ENCODE measurements at places on chromosomes 13 and 19.
A peak's percentile ranks its signal among the peaks of the same experiment; 100 is the strongest.

DNA sequence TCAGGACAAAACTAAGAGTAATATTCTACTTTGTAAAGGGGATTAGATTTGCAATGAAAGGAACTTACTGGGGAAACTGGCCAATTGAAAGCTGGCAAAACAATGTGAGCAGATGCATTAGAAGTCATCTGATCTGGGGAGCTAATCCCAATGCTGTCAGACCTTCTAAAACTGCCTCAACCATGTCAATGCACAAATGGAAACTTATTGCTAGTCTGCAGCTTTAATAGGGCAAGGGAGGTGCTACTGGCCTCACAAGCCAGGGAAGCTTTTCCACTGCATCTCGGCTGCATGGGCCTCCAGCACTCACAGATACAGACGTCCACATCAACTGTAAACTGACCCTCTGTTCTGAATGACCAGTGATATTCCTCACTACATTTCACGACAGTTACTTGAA lies 154.2 kb downstream of the LHFPL6 start:
- DNase-seq, result no peak

GRCh38 chr13:75968103-75968838 lies 332.1 kb downstream of the LMO7 start:
- no peak for DNase-seq

DNA sequence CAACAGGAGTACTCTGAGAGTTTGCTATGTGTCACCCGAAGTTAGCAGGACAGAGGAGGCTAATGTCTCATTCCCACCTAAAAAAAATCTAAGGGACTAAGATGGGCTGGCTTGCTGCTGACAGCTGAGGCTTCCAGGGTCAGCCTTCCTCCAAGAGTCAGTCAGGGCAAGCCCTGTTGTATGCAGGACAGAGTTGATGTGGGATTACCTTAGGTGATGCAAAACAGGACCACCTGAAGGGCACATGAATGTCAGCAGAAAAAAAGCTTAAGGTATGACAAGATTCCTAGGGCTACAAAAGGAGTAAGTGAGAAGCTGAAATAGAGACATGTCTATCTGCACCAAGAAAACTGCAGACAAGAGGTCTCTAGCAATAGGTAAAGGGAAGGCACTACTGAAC lies 151.5 kb downstream of the NHLRC3 start:
- no peak for DNase-seq

- DNase-seq, result no peak
These were observed 109.5 kb upstream of the TSC22D1 start for GRCh38 chr13:44685641-44686040.

DNA sequence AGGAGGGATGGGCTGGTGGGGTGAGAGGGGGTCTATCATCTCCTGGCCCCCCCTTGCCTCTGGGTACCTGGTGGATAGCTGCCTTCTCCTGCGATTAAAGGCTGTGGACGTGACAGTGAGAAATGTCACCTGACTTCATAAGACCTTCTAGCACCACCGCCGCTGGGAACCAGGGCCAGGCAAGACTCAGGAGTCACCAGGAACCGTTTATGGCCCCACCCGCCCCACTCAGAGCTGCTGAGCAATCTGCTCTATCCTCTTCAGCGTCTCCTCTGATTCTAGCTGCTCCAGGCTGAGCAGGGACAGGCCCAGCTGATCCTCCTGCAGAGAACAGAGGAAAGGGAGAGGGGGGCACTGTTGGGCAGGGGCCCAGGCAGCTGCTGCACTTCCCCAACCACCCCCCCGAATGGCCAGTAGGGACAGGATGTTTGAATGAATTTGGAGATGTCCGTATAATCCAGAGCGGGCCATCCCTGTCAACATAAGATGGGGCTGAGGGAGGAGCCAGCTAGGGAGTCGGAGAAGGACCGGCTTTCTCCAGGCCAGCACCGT lies 10.9 kb downstream of the KLC3 start:
- DNase-seq, result no peak

GRCh38 chr13:45799451-45799850 lies 52.1 kb downstream of the SIAH3 start:
- DNase-seq, result no peak

GRCh38 chr13:102729560-102730270 lies 34.9 kb upstream of the METTL21C start:
- no peak for DNase-seq

DNA sequence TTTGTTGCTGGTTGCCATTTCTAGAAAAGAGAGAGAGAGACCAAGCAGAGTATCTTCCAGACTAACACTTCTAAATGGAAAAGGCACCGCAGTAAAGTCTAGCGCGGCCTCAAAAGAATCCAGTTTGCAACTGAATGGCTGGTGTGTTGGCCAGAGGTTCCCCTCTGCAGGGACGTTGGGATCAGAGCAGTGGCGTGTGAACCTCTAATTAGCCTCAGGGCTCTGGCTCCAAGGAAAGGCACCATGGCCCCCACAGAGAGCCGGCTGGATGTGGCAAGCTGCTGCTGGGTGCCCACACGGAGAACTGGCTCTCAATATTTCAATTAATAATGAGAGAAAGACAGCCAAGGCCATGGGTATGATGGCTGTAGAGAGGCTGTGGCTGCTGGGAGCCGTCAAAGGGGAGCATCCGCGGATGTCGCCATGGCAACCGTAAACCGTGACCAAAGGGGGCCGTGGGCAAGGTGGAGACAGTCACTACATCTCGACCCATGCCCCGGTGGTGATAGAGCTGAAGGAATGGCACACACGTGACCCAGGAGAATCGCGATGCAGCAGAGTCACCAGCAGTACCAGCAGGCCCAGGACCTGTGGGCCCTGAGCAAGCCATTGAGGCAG lies 9.5 kb downstream of the VSTM2B start:
- DNase-seq, result no peak

DNA sequence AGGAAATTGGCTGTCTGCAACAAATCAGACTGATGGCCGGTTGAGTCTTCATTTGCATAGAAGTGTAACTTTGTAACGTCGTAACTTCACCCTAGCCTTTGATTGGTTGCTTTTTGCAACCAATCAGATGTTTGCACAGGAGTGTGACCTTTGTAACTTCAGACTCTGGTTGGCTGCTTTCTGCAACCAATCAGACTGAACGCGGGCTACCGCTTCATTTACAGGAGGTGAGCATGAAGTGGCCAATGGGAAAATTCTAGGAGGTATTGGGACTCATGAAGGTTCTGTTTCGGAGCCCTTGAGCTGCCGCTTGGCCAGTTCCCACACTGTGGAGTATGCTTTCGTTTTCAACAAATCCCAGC lies 441 bp upstream of the ZNF559 start:
- DNase-seq, result no peak

GRCh38 chr19:18932216-18932841 lies 8.7 kb downstream of the HOMER3 start:
- peak; percentile 78 for DNase-seq

DNA sequence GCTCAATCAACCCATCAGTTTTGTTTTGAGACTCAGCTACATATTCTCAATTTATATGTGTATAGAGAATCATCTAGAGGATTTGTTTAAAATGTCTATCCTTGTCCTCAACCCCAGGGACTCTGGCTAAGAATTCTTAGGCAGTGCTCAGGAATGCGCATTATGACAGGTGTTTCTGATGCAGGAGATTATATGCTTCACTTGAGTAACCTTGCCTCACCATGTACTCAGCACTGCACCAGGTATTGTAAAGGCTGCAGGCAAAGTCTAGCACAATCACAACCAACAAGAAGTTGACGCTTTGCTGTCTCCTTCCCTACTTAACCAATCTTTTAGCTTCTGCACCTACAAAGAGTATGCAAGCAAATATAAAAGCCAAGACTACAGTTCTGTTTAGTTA lies 79.6 kb downstream of the LACC1 start:
- no peak for DNase-seq

- peak; percentile 11 for DNase-seq
These were observed 18.7 kb downstream of the CACNG7 start for GRCh38 chr19:53927739-53928138.

- no peak for DNase-seq
These were observed 31.2 kb upstream of the LRRC4B start for GRCh38 chr19:50599427-50599826.

- no peak for DNase-seq
These were observed 6.3 kb upstream of the IGSF23 start for GRCh38 chr19:44607049-44607448.

DNA sequence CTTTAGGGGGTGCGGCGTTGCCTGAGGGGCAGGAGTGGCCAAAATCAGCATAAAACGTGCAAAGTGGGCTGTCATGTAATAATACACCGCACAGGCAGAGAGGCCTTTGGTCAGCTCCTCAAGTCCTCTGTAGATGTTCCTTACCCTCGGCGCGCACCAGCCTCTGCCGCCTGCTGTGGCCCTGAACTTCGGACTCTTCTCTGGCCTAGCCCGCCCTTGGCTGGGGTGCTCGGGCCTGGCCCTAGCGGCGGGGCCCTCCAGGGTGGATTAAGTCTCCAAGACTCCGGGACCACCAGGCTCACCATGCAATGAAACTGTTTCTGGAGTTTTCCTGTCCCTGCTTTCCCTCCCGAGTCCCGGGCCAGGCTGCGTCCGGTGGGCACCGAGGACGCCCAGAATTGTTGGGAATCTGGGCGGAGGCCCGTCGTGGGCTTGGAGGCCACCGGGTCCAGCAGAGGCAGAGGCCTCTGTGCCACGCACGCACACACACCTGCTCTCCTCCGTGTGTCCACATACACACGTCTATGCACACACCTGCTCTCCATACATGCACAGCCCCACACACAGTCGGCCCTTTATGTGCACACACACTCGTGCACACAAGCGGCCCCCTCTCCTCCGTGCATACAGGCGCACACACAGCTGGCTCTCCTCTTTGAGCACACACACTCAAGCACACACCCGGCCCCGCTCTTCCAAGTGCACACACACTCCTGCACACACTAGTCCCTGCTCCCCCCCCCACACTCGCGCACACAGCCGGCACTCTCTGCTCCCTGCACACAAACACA lies 1.5 kb upstream of the TFDP1 start:
- DNase-seq, result no peak

DNA sequence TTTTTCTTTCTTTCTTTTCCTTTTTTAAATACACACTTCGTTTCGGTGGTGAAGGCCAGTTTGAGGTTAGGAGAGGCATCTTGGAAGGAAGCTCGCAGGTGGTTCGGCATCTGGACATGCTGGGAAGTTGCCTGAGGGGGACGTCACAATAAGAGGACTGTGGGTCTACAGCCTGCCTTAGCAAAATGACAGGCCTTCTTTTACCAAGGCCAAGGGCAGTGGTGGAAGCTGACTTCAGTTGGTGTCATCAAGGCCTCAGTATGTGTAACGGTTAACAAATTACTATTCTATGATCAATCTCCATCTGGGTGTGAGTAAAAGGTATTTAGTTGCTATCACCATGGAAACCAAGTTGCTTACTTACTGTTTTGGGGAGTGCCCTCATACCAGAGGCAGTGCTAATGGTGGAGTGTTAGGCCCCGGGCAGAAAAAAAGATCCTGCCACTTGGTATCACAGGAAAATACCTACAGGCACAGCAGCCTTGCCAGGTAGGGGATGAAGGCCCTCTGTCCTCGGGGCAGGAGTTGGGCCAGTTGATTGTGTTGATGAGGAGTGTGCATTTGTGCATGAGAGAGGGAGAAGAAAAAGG lies 10.3 kb downstream of the ACTN4 start:
- no peak for DNase-seq

DNA sequence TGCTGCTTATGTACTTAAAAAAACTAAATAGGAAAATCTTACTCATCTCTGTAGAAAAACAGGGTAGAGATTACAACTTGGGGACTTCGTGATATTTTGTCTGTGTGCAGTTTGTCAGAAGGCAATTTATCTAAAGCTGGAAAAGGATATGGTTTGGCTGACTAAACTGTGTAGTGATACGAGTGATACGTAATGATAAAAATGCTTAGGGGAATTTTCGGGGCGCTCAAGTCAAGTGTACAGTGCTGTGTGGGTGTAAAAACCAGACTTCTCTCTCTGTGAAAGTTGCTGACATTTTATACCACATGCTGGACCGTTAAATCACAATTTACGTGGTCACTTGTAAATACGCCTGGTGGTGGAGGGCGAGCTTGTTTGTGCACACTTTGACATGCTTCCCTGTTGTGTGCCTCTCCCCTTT lies 221.7 kb downstream of the KCNRG start:
- peak; percentile 19 for DNase-seq

GRCh38 chr13:21219036-21219381 lies 42.6 kb downstream of the MRPL57 start:
- DNase-seq, result no peak

DNA sequence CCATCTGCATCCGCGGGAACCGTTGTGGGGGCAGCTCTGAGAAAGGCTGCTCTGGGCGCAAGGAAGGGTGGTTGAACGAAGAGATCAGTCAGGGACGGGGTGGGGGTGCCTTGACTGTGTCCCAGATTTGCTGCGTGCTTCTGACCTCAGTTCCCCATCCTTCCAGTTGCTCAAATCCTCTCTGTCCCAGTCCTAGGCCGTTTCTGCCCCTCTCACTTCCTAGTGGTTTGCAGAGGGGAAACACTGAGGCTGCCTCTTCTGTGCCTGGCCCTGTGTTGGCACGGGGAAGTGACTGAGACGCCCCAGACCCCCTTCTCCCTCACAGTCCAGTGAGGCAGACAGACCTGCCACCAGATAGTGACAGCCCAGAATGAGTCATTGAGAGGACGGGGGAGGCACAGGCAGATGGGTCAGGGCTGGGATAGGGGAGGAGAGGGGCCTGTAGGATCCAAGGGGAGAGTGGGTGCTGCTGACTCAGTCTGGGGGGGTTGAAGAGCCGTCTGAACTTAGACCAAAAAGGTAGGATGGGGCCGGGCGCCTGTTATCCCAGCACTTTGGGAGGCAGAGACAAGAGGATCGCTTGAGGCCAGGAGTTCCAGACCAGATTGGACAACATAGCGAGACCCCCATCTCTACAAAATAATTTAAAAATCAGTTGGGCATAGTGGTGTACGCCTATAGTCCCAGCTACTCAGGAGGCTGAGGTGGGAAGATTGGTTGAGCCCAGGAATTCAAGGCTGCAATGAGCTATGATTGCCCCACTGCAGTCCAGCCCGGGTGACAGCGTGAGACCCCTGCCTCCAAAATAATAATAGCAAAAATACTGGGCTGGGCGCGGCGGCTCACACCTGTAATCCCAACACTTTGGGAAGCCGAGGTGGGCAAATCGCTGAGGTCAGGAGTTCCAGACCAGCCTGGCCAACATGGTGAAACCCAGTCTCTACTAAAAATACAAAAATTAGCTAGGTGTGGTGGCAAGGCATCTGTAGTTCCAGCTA lies 26.5 kb downstream of the NUMBL start:
- DNase-seq, result no peak

GRCh38 chr13:42494157-42494556 lies 79.8 kb upstream of the TNFSF11 start:
- no peak for DNase-seq

- no peak for DNase-seq
These were observed at the start of gene SOX1 for GRCh38 chr13:112067116-112067741. TSS of gene SOX1 (plus strand) at chr13:112067149. CDS start at chr13:112067659, 510 bp downstream.

All from effector CD4-positive, alpha-beta T cell (primary cell).